ENCODE measurements at places on chromosomes 7 and 10. TPM values are rescaled to one million over a fixed set of nuclear protein-coding genes. Genes with fewer than 3 reads are reported as not detected.
A peak's percentile ranks its signal among the peaks of the same experiment; 100 is the strongest.

Gene C10orf71
- total RNA-seq: not detected

Gene TRDMT1
- total RNA-seq: 17.9 TPM

GRCh38 chr7:150341263-150342120, at the start of gene RARRES2:
RARRES2 (minus strand) TSS chr7:150341629; CDS start chr7:150340609, 1,020 bp downstream.
- DNase-seq: no peak
- peaks cover 5% of the 10 kb centered on the region for H3K27me3 ChIP-seq
- H3K4me3 ChIP-seq: peak within 1 kb of the TSS; percentile 63
- H3K27ac ChIP-seq: no peak within 1 kb of the TSS
- H3K4me1 ChIP-seq: peaks cover 17% of the 10 kb centered on the region
- peaks cover 19% of the 10 kb centered on the region for H3K36me3 ChIP-seq

DNA sequence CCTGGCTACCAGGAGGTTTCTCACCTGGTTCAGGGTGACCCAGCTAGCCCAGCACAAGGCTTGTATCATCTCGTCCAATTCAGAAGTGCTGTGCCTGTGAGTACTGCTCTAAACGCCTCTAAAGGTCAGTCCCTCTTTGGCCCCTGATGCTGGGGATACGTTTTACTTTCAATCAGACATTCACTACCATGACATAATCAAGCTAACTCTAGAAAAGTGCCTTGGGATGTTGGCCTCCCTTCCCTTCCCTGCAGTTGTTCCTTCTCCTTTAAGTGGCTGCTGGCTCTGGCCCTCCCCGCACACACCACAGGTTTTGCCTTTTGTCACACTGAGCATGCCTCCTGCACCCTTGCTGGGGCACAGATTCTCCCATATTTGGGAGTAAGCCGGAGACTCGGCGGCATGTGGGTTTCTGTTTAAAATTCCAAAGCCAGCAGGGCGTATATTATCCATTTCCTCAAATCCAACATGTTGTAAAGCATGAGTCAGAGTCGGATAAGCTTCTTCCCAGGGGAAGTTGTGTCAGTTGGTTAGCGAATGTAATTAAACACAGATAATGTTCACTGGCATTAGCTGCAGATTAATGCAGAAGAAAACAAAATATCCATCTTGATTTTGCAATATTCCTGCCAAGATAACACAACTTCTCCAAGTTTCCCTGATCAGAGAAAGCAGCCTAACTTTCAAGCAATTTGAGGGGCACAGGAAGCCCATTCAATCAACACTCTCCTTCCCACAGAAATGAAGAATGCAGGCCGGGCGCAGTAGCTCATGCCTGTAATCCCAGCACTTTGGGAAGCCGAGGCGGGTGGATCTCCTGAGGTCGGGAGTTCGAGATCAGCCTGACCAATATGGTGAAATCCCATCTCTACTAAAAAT, 31.8 kb upstream of the VCL start:
- DNase-seq: no peak
- no peak overlapping the region for H3K27ac ChIP-seq
- peaks cover 3% of the 10 kb centered on the region for H3K4me1 ChIP-seq
- no peak overlapping the region for H3K4me3 ChIP-seq

DNA sequence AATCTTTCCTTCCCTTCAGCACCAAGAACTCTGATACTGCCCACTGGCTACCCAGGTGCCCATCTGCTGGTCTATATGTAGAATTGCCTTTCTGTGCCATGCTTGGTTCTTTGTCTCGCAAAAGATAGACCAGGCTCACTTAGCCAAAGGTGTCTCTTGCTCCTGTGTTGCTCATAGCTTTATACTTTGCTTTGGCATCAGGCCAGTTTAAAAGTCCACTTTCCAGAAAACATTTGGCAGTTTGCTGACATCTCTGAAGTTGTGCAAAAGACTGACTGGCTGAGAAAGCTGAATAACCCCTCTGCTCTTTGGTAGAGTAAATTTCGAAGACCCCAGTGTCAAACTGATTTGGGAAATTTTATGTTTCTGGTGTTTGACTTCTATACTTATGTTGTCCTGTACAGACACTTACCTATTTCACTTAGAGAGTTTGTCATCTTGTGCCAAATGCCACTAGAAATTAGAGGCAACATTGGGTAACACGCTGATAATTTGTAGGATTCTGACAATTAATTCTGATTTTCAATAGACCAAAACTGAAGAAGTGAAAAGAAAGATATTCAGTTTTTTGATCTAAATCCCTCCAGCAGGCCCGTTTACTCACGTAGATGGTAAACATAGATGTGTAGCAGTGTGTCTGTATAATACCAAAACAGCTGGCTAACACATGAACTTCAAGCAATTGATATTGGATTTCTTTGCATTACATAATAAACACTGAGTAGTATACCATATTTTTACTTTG, 91.1 kb downstream of the CPED1 start:
- H3K27ac ChIP-seq: no peak overlapping the region
- H3K27me3 ChIP-seq: peaks cover 20% of the 10 kb centered on the region
- DNase-seq: no peak
- H3K36me3 ChIP-seq: no peaks in the 10 kb centered on the region
- H3K4me1 ChIP-seq: no peaks in the 10 kb centered on the region
- no peak overlapping the region for H3K4me3 ChIP-seq

DNA sequence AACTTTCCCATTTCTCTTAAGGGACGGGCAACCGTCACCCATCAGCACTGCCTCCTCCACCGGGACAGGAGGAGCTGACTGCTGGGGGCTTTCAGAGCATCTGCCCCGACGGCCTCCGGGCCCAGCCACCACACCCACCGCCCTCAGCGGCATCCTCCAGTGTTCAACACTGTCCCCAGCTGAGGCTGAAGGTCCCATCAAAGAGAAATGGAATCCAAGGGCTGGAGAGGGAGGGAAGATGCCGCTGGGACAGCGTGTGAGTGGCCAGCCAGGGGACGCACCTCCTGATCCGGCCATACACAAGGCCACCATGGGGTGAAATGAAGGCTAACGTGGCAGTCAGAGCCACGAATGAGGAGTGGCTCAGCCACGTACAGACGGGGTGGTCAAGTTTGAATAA, 153.6 kb upstream of the PPP2R2D start:
- peaks cover 5% of the 10 kb centered on the region for H3K36me3 ChIP-seq
- no peak overlapping the region for H3K4me3 ChIP-seq

Data from naive thymus-derived CD8-positive, alpha-beta T cell (primary cell).